ENCODE measurements at places on chromosomes 4 and X.

DNA sequence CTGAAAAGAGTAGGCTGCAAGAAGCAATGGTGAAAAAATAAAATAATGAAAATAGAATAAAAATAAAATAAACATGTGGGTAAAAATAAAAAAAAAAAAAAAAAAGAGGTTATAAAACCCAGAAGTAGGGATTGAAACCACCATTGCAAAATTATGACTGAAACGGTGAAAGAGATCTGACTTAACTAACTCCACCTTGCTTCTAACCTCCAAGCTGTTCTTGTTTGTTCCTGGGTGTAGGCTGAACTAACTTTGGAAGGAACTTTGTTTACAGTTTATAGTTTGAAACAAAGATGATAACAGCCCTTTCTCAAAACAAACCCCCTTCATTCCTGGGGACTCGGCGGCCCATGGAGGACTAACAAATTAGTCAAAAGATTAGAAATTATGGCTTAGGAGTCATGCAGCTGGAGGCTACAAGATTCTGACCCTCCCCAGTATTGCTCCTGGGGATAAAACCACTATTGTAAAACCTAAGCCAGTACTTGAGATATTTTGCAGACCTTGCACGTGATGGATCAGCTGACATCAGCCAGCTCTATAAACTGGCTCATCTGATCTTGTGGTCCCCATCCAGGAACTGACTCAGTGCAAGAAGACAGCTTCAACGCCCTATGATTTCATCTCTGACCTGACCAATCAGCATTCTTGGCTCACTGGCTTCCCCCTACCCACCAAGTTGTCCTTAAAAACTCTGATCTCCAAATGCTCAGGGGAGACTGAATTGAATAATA lies 30.4 kb downstream of the DDX60L start:
- H3K27ac ChIP-seq: peak overlapping the region; percentile 63
- no peak overlapping the region for H3K4me3 ChIP-seq
- H3K36me3 ChIP-seq: peaks cover 63% of the 10 kb centered on the region

DNA sequence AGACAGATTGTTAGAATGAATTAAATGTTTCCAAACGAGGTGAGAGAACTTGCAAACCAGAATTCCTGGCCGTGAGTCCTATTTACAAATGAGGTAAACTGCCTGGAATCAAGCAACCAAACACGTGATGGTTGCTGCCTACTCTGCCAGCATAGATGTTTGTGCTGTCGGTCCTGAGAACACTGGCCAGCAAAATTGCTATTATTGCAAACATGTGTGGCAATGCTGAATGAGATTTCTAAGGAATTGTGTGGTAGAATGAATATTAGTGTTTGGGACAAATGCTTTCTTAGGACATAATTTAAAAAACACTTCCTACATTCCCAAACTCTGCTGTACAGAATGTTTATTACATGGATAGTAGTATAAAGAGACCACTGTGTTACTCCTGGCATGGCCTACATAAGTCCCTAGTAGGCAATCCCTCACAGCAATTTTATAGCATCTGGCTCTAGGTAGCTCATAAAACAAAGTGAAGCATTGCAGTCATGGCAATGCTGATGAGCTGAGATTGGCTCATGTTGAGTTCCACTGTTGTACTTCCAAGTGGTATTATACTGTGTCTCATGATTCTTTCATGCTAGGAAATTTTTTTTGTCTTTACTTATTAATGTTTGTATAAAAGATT lies 605.2 kb upstream of the EPHA5 start:
- H3K27ac ChIP-seq: no peak overlapping the region
- no peak overlapping the region for H3K4me3 ChIP-seq
- no peaks in the 10 kb centered on the region for H3K36me3 ChIP-seq
- no peaks in the 10 kb centered on the region for H3K4me1 ChIP-seq

GRCh38 chr4:89400287-89401035 lies 92.9 kb upstream of the GPRIN3 start:
- no peaks in the 10 kb centered on the region for H3K36me3 ChIP-seq
- no peak overlapping the region for H3K27ac ChIP-seq
- H3K4me1 ChIP-seq: no peaks in the 10 kb centered on the region
- DNase-seq: no peak
- no peak overlapping the region for H3K4me3 ChIP-seq

DNA sequence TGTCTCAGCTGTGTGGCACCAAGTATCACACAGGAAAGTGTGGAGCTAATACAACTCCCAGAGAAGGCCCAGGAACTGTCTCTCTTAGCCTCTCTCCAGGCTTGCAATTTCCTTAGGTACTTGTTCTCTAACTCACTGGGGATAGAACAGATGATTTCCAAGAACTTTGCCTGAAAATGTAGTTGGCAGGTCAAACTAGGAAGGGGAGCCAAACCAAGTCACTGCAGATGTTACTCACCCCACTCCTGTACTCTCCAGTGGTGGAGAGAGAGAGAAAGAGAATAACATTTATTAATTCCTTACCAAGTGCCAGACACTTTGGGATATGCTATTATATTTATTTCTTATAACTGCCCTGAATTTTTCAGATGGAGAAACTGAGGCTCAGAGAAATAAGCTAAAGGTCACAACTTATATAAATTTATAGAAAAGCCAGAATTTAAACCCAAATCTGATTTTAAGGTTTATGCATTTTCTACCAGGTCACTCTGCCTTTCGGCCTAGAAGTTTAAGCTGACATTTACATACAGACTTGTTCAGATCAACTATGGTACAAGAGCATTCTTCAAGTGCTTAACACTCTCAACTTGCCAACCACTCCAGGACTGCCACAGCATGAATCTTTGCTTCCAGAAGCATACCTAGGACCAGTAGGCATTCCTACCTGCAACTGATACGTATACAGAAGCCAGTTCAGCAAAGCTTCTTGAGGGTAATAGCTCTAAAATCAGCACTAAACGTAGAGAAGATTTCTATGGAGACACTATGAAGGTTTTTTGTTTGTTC lies 248.6 kb upstream of the ETNPPL start:
- no peak for DNase-seq
- no peaks in the 10 kb centered on the region for H3K4me1 ChIP-seq
- no peak overlapping the region for H3K27ac ChIP-seq
- H3K4me3 ChIP-seq: no peak overlapping the region

DNA sequence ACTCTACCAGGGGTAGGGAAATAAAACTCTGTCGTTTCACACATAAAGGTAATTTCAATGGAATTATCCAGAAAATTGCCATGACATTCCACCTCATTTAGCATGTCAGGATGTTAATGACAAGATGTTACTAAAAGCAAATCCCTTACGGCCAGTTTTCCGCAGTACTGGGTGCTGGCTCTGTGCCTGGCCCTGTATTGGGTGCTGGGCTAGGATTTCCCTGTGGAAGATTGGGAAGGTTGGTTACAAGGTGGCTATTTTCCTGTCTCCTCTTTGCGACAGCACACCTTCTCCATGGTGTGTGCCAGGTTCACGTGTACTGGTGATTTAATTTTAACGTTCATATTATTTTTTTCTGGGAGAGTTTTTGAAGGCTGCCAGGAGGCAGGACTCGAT lies 13.1 kb downstream of the KLKB1 start:
- no peaks in the 10 kb centered on the region for H3K4me1 ChIP-seq
- H3K4me3 ChIP-seq: no peak overlapping the region
- DNase-seq: no peak
- no peaks in the 10 kb centered on the region for H3K27me3 ChIP-seq

- no peaks in the 10 kb centered on the region for H3K27me3 ChIP-seq
- peaks cover 13% of the 10 kb centered on the region for H3K4me1 ChIP-seq
- no peak overlapping the region for H3K4me3 ChIP-seq
- DNase-seq: no peak
- H3K36me3 ChIP-seq: no peaks in the 10 kb centered on the region
- no peak overlapping the region for H3K27ac ChIP-seq
Measured at GRCh38 chrX:23935106-23935505, 27.3 kb downstream of the CXorf58 start.

- no peak overlapping the region for H3K27ac ChIP-seq
- no peaks in the 10 kb centered on the region for H3K36me3 ChIP-seq
- no peaks in the 10 kb centered on the region for H3K4me1 ChIP-seq
- H3K4me3 ChIP-seq: no peak overlapping the region
- DNase-seq: no peak
Measured at GRCh38 chr4:24743206-24743605, 52.2 kb upstream of the SOD3 start.

DNA sequence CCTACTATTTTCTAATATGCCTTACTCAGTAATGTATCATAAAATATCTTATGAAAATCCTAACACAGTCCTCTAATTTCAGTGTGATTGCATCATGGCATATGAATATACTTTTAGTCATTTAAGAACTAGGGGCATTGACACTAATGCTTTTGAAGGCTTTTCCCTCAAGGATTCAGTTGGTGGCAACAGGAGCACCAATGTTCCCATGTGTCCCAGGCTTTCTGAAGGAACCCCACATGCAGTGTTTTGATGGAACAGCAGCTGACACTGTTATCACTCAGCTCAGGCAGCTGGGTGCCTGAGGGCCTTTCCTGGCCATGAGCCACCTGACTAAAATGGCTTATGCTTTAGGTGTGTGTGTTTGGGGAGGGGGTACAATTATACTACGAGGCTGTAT lies 348.3 kb downstream of the ARHGAP24 start:
- no peak overlapping the region for H3K27ac ChIP-seq
- DNase-seq: no peak
- no peaks in the 10 kb centered on the region for H3K4me1 ChIP-seq
- H3K36me3 ChIP-seq: no peaks in the 10 kb centered on the region
- no peaks in the 10 kb centered on the region for H3K27me3 ChIP-seq
- H3K4me3 ChIP-seq: no peak overlapping the region

GRCh38 chrX:12988797-12989196 lies 13.9 kb downstream of the TMSB4X start:
- no peak overlapping the region for H3K27ac ChIP-seq
- peaks cover 37% of the 10 kb centered on the region for H3K4me1 ChIP-seq
- H3K27me3 ChIP-seq: no peaks in the 10 kb centered on the region
- DNase-seq: no peak
- H3K36me3 ChIP-seq: peaks cover 15% of the 10 kb centered on the region
- no peak overlapping the region for H3K4me3 ChIP-seq

GRCh38 chr4:140247237-140247636 lies 93.3 kb upstream of the MAML3 start:
- peaks cover 29% of the 10 kb centered on the region for H3K4me1 ChIP-seq
- no peak overlapping the region for H3K27ac ChIP-seq
- H3K36me3 ChIP-seq: no peaks in the 10 kb centered on the region
- H3K4me3 ChIP-seq: no peak overlapping the region

DNA sequence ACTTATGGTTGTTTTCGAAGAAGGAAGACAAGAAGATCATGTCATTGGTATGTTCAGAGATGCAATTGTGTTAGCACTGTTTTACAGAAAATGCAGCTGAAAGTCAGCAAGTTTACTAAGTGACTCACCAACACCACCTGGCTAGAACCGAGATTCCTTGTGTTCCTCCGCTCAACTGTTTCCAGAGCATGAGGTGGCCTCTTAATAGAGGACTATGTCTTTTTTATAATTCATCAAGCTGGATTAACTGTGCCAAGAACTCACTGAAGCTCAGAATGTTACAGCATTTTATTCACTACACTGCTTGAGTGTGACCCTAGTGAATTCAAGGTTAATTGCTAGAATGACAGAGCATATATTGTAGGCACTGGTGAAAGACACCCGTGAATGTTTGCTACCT lies 1573.5 kb upstream of the TENM3 start:
- no peak for DNase-seq
- H3K4me3 ChIP-seq: no peak overlapping the region
- no peak overlapping the region for H3K27ac ChIP-seq
- H3K4me1 ChIP-seq: no peaks in the 10 kb centered on the region
